ENCODE measurements at places on chromosomes 5 and 9.

DNA sequence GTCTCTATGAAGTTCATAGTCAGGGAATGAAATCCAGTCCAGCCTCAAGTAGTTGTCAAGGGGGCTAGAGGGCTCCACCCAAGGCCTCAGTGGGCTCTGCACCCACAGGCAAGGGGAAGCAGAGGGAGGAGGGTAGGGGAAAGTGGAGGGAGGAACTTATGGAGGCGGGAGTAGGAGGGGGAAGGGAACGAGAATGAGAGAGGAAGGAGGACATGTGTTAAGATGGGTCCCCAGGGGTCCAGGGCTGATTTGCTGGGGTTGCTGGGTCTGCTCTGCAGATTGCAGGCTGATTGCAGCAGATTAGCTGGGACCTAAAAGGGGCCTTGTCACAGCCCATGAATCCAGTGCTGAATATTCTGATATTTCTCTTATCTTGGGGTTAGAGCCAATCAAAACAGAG lies 166.9 kb upstream of the IL12B start:
- no peak overlapping the region for H3K27ac ChIP-seq
- no peak for DNase-seq
- no peaks in the 10 kb centered on the region for H3K36me3 ChIP-seq
- no peak overlapping the region for H3K4me3 ChIP-seq
- no peaks in the 10 kb centered on the region for H3K4me1 ChIP-seq

DNA sequence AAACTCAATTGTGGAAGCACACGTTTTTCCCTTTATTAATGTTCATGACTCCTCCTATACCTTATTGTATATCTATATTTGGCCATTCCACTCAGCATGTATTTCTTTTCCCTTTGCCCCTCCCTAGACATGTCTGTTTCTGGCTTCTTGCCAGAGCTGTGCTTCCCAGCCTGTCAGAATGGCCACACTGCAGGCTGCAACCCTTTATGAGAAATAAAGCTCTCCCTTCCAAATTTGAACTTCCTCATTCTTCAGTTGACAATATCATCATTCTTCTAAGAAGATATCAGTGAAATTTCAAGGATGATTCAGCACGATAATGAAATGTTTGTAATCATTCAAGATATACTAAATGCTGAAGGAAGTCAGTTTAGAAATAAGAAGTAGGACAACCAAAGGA lies 107.6 kb upstream of the PRSS3 start:
- H3K4me1 ChIP-seq, result no peaks in the 10 kb centered on the region
- H3K4me3 ChIP-seq, result no peak overlapping the region
- no peak for DNase-seq
- H3K27me3 ChIP-seq, result no peaks in the 10 kb centered on the region

DNA sequence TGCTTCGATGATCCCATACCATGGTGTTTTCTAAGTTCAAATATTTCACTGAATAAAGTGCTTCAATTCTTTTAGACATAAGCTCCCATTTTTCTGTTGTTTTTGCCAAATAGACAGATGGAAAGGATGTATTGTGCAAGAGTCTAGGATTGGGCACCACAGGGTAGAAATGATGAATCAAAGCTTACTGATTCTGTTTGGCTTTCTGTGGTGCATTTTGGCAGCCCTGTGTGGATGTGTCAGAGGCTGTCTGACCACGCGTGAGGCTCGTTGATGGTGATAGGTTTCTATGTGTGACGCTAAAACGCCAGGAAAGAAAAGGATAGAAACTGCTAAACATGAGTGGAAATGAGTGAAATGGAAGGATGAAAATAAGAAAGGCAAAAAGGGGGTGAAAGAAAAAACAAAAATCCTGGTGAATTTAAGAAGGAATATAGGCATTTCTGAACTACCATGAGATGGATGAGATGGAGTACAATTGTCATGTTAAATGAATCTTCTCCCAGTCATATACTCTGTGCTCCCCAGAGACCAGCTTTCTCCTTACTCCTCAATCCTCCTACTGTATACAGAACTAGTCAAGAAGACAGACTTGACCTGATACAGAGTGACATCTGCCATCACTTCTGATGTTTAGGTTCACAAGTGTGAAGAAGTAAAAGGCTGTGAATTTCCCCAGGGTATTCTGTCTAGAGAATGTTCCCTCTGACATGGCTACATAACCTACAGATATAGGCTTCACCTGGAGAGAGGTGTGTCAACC lies 54.4 kb downstream of the ANKH start:
- no peaks in the 10 kb centered on the region for H3K27me3 ChIP-seq
- DNase-seq, result no peak
- H3K36me3 ChIP-seq, result no peaks in the 10 kb centered on the region
- H3K4me3 ChIP-seq, result no peak overlapping the region

- no peak overlapping the region for H3K4me3 ChIP-seq
- DNase-seq, result no peak
Measured at GRCh38 chr9:93355827-93356226, 95.7 kb upstream of the FAM120A start.

GRCh38 chr5:142426129-142427014 lies 101.6 kb upstream of the SPRY4 start:
- no peak overlapping the region for H3K4me3 ChIP-seq
- H3K36me3 ChIP-seq, result no peaks in the 10 kb centered on the region
- no peaks in the 10 kb centered on the region for H3K27me3 ChIP-seq
- H3K4me1 ChIP-seq, result no peaks in the 10 kb centered on the region
- no peak overlapping the region for H3K27ac ChIP-seq

Measured in MM.1S (cell line).